T-helper 17 cell (primary cell): ENCODE measurements at places on chromosomes 7 and 10. TPM values are rescaled to one million over a fixed set of nuclear protein-coding genes. Genes with fewer than 3 reads are reported as not detected.
A peak's percentile ranks its signal among the peaks of the same experiment; 100 is the strongest.

- no peak for DNase-seq
Observed at GRCh38 chr10:103448746-103449145, 3.4 kb downstream of the CALHM2 start.

DNA sequence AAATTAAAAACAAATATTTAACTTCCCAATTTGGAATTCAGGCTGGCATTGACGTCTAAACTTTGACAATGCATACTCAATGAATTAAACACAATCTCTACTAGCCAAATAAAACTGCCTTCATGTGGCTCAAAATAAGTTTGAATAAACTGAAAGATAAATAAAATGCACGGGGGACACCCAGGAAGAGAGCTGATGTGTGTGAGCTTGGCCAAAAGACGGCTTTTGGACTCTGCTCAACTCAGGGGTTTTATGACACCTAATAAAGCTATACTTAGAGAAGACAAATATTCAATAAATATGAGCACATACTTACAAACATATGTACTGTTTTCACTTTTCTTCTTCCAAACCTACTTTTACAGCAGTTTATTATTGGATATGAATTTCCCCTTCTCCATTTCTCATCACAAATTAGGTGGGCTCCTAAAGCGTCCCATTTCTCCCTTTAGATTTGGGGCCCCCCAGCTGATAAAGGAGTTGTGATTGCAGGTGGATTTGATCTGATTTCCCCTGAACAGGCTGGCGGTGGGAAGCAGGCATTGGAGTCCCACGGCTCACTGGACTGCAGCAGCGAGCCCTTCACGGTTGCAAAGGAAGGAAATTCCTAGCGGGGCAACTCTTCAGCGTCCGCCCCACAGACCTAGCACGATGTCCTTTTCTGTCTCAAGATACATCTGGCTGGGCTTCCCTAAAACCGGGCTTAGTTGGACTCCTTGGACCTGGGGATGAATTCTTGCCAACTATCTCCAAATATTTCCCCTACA, 79.6 kb downstream of the INSIG1 start:
- no peak for DNase-seq

DNA sequence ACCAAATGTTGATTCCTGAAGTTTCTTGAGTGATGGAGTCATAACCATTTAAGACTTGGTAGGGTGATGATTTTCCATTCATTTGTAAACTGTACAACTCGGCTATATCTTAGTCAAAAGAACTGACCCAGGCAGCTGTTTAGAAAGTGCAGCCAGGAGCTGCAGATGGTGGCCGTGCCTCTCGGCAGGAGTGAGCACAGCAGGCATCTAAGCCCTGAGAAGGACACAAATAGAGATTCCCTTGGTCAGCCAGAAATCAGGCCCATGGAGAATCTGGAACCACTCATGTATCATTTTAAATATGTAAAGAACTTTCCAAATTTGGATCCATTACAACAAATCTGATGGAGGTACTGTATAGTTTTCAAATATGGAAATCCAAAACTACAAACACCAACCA, 177.0 kb upstream of the AKR1E2 start:
- no peak for DNase-seq

DNA sequence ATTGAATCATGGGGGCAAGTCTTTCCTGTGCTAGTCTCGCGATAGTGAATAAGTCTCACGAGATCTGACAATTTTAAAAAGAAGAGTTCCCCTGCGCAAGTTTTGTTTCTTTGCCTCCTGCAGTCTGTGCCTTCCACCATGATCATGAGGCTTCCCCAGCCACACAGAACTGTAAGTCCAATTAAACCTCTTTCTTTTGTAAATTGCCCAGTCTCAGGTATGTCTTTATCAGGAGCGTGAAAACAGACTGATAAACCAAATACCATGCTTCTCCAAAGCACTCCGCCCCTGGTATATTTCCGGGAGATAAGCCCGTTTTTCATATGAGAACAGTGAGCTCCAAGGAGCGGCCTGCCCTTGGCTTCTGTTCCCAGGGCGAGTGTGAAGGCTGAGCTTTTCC, 118.9 kb downstream of the EVX1 start:
- DNase-seq: no peak

GRCh38 chr7:69403169-69403568, 195.1 kb upstream of the AUTS2 start:
- no peak for DNase-seq

GRCh38 chr7:143396625-143397556, 11.8 kb downstream of the EPHA1 start:
- DNase-seq: no peak

DNA sequence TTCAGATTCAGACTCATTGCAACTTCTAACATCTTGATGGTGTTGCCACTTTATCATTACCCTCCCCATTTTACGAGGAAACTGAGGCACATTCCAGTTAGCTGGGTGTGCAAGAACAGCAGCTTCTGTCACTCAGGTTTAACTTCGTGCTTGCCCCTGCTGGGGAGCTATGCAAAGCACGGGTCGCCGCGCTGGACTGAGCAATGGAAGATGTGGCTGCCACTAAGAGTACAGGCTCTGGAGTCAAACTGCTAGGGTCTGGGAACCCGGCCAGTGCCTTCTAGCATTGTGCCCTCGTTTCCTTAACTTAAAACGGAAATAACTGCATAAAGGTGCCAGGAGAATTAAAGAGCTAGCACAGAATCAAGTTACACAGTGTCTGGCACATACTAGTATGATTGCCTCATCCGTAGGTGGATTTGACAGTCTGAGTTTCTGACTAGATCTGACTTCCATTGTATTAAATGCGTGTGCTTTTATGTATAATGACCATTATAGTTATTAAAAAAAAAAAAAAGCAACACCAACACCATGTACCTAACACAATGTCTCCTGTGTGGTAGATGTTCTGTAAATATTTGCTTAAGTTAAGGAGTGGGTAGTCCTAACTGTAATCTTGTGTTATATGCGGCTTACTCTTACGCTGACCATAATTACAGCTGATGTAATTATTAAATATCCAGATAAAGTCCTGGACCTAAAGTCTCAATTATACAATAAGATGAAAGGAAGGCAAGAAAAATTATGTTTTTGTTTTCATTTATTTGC, 842 bp downstream of the ZNF22 start:
- peak; percentile 29 for DNase-seq

- no peak for DNase-seq
Observed at GRCh38 chr10:71241830-71242621, 29.7 kb downstream of the UNC5B start.

The FXYD4 gene
- not detected for total RNA-seq

DNA sequence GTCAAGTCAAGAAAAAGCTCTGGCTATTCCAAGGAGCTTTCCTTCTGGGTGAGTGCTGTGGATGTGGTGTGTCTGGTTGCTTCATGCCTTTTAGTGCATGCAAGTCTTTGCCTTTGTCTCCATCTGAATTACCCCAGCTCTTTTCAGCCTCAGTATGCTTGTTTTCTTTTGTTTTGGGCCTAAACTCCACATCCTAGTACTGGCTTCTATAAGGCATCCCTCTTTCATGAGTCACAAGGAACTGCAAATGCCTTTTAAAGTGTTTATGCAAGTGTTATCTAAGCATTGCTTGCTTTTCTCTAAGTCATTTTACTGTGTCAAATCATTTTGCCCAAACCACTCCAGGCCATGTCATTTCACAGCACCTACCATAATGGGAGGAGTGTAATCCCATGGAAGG, 132.1 kb downstream of the PLCE1 start:
- no peak for DNase-seq

GRCh38 chr10:617471-617870, 72.0 kb downstream of the DIP2C start:
- DNase-seq: no peak

DNA sequence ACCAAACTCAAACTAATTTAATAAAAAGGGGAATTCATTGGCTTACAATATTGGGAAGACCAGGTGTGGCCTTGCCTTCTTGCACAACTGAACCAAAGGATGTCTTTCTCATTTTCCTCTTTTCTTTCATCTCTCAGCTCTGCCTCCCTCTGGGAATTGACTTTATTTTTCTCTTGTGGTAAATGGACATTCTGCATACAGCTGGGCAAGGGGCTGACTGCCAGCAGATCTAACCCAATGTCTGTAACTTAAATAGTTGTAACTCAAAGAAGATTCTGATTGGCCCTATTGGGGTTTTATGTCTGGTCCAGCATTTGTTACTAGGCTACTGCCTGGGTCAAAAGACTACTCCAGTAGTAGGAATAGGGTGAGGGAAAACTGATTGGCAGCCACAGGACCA, 15.3 kb downstream of the PTTG1IP2 start:
- DNase-seq: no peak

DNA sequence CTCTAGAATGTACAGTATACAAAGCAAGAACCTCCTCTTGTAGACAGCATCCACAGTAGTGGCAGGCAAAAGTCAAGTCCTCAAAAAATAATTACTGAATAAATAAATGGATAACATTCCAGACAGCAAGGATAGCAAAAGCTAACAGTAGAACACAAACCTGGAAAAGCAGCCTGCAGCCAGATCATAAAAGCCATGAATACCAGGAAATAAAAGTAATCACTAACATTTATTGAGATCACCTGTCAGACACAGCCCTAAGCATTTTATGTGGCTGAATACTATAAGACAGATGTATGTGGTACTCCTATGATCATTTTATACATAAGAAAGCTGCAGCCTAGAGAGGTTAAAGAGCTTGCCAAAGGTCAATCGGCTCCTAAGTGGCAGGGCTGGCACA, 34.0 kb downstream of the CUL2 start:
- DNase-seq: no peak

GRCh38 chr10:11959966-11960365, 82.6 kb downstream of the UPF2 start:
- DNase-seq: no peak

DNA sequence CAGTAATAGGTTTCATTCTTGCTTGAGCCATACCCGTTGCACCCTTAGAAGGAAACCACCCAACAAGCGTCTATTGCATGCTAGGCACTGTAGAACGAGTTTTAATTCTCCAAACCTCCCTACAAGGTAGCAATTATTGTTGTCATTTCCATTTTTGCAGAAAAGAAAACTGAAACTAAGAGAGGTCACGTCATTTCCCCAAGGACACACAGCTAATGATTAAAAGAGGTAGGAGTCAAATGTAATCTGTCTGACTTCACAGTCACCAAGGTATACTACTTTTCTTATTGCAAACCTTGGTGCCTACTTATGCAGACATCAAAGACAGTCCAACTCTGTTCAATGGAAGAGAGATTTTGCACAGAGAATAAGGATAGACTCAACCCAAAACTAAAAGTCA, 49.1 kb upstream of the C1QL3 start:
- DNase-seq: no peak

DNA sequence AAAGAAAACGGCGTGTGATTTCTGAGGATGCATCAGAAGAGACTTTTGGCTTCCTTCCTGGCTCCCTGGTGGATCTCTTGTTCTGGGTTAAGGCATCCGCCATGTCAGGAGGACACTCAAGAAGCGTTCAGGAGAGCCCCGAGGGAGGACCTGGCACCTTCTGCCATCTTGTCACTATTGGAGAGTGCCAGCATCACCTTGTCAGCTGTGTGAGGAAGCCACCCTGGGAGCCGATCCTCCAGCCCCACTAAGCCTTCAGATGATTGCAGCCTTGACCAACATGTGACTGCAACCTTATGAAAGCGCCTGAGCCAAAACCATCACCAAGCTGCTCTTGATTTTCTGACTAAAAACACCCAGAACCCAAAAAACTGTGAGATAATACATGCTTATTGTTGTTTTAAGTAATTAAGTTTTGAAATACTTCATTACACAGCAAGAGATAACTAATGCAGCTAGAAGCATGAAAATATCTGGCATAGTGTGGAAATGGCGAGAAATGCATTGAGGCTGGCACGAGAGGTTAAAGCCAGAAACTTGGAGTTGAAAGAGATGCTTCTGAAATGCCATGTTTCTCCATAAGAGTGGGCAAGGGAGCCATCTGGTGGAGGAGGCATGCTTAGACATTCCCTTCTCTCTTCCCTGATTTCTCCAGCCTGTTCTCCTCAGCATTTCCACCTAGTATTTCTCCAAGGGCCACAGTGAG, 5.4 kb upstream of the ZFYVE27 start:
- DNase-seq: peak; percentile 28

DNA sequence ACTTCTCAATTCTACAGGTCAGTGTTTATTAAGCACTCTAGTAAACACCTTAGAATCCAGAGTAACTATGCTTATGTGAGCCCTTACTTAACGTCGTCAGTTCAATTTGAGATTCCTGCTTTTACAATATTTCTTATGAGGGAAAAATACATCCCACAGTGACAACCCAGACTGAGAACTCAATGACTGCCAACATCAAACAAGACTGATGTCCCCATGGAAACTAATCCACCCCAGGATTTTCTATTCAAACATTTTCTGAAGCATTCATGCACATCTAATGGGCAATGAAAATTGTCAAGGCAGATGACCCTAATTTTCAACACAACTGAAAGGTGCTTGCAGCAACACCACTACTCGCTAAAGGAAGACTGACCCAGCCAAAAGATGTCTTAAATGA, 67.0 kb downstream of the ATE1 start:
- no peak for DNase-seq

DNA sequence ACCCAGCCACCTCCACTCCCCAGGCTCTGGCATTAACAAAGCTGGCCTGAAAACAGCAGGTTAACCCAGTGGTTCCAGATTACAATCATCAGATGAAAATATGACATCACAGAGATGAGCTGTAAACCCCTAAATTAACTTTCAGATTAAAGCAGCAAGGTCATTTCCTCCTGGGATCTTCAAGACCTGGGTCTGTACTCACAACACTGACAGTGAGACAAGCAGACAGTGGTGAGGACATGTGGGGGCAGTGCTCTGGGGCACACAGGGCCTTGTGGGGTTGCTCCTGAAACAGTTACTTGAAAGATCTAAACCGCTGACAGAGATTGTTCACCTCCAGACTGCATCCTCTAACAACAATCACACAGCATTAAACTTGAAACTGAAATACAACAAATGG, 134.1 kb downstream of the ZNF438 start:
- no peak for DNase-seq

The REPIN1 gene
- 49.8 TPM for total RNA-seq

DNA sequence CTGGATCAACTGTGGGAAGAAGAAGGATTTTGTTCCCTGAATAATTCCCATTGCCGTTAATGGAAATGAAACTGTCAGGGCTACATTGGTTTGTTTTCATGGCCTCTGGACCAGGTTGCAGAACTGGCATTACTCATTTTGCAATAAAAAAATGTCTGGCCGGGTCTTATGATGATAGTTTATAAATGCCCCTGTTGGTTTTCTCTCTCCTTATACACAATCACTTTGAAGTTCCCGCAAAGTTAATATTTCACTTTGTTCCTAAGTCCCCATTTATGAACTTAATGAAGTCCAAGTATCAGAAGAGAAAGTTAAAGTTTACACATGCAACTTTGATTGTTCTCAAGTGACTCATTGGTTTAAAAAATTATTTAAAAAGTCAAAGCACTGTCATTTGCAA, 150.7 kb upstream of the PRR15 start:
- DNase-seq: no peak

GRCh38 chr10:9172276-9172675, 1117.8 kb downstream of the GATA3 start:
- no peak for DNase-seq

- no peak for DNase-seq
Observed at GRCh38 chr7:95972523-95972922, 200.2 kb downstream of the DYNC1I1 start.

- no peak for DNase-seq
Observed at GRCh38 chr10:51663086-51663485, 36.3 kb downstream of the CSTF2T start.
